ENCODE measurements at places on chromosomes 4 and X.

DNA sequence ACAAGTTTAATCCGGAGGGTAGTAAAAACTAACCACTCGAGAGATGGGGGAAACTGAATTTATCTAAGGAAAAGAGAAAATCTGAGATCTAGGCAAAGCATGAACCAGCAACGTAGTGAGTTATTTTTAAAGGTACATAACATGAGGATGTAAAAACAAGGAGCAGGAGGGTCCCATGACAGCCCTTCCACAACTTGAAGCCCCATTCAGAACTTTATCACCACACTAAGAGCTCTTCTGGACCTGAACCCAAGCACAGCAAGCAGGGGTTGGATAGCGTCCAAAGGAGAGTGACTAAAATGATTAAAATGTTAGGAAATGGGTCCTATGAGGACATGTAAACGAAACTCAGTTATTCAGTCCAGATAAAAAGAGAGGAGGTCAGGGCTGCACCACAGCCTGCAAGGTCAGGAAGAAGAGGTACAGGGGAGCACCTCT, 16.2 kb downstream of the SH3RF1 start:
- no peaks in the 10 kb centered on the region for H3K27me3 ChIP-seq

GRCh38 chrX:23662853-23663252, 4.4 kb upstream of the PRDX4 start:
- H3K4me3 ChIP-seq = no peak overlapping the region
- H3K36me3 ChIP-seq = no peaks in the 10 kb centered on the region
- no peaks in the 10 kb centered on the region for H3K27me3 ChIP-seq

- no peaks in the 10 kb centered on the region for H3K4me1 ChIP-seq
- no peaks in the 10 kb centered on the region for H3K36me3 ChIP-seq
- no peak for DNase-seq
- no peak overlapping the region for H3K4me3 ChIP-seq
- H3K27ac ChIP-seq = no peak overlapping the region
- H3K27me3 ChIP-seq = no peaks in the 10 kb centered on the region
These were observed 88.1 kb upstream of the MBNL3 start for GRCh38 chrX:132576939-132577338.

DNA sequence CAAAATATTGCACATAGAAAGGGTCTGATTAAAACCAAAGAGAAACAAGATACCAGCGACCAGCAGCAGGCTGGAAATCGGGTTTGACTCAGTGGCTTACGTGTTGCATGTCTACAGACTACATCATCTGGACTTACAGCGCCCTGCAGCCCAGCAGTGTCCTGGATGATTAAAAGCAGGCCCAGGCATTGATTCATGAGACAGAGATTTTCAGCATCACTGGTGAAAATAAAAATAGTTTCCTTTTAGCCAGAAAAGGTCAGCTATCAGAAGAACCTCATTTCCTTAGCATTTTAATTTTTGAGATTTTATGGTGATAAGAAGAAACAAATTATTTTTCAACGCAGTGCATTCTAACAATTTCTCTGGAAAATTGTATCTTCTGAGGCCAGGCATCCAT, 190.6 kb downstream of the PTTG2 start:
- H3K27me3 ChIP-seq = no peaks in the 10 kb centered on the region
- no peaks in the 10 kb centered on the region for H3K36me3 ChIP-seq
- DNase-seq = no peak
- peaks cover 17% of the 10 kb centered on the region for H3K4me1 ChIP-seq
- no peak overlapping the region for H3K27ac ChIP-seq

DNA sequence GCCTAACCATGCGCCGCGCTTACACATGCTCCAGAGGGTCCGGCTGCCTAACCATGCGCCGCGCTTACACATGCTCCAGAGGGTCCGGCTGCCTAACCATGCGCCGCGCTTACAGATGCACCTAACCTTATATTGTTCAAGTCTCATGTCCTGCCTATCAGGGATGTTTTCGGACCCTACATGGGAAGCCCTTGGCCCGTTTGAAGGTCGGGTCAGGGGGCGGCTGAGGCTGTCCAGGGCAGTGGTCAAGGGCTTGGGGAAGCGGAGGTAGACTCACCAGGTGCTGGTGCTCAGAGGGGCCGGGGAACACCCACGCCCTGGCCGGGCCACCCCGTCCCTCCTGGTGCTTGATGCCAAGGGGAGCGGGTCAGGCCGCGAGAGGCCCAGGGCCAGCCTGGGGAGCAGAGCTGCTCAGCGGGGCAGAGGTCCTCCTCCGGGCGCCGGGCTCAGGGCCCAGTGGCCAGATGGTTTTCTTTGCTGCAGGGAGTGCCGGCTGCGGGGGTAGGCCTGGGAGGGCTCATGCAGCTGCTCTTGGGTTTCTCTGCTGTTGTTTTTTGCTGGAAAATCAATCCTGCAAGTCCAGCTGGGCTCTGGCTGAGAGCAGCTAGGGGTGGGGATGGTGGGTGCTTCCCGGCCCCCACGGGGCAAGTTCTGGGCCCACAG, 35.4 kb upstream of the SPON2 start:
- H3K4me1 ChIP-seq = peaks cover 45% of the 10 kb centered on the region
- no peaks in the 10 kb centered on the region for H3K27me3 ChIP-seq
- no peak overlapping the region for H3K27ac ChIP-seq
- no peak for DNase-seq

- H3K4me3 ChIP-seq = no peak overlapping the region
- no peaks in the 10 kb centered on the region for H3K27me3 ChIP-seq
- H3K27ac ChIP-seq = no peak overlapping the region
- no peaks in the 10 kb centered on the region for H3K4me1 ChIP-seq
These were observed 11.0 kb upstream of the ERAS start for GRCh38 chrX:48815266-48815665.

- H3K4me1 ChIP-seq = no peaks in the 10 kb centered on the region
- H3K4me3 ChIP-seq = no peak overlapping the region
- no peak overlapping the region for H3K27ac ChIP-seq
- no peaks in the 10 kb centered on the region for H3K36me3 ChIP-seq
These were observed 366.6 kb upstream of the GALNT7 start for GRCh38 chr4:172802032-172802431.

GRCh38 chr4:6674500-6675149, 19.1 kb upstream of the S100P start:
- DNase-seq = peak; percentile 60
- no peaks in the 10 kb centered on the region for H3K27me3 ChIP-seq
- H3K4me3 ChIP-seq = peak overlapping the region; percentile 68
- H3K4me1 ChIP-seq = peaks cover 47% of the 10 kb centered on the region
- H3K27ac ChIP-seq = peak overlapping the region; percentile 91

- no peak for DNase-seq
- H3K4me3 ChIP-seq = no peak overlapping the region
- H3K27ac ChIP-seq = no peak overlapping the region
- 0 out of 3 replicates have a peak, but pooled peaks cover 3% of the 10 kb centered on the region for H3K27me3 ChIP-seq
These were observed 23.5 kb downstream of the TRIML1 start for GRCh38 chr4:188162698-188163097.

DNA sequence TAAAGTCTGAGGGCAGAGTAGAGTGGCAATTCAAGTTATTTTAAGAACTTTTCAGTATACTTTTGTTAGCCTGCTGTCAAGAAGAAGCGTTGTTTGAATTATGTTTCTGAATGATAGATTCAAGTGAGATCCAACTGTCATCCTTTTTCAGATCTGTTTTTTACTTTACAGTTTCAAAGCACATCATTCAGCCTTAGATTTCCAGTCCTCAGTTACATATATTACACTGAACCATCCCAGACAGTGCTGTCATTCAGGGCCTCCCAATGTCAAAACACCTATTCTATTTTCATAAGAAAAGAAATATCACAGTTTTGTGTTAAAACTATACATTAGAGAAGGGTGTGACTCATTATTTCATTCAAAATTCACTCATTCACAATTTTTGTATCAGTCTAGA, 856.9 kb downstream of the ADGRL3 start:
- H3K27me3 ChIP-seq = no peaks in the 10 kb centered on the region
- H3K4me1 ChIP-seq = no peaks in the 10 kb centered on the region
- H3K36me3 ChIP-seq = no peaks in the 10 kb centered on the region

GRCh38 chr4:11489453-11490083, 60.9 kb upstream of the HS3ST1 start:
- no peak overlapping the region for H3K4me3 ChIP-seq
- DNase-seq = no peak
- no peaks in the 10 kb centered on the region for H3K4me1 ChIP-seq
- no peaks in the 10 kb centered on the region for H3K27me3 ChIP-seq
- H3K36me3 ChIP-seq = no peaks in the 10 kb centered on the region

DNA sequence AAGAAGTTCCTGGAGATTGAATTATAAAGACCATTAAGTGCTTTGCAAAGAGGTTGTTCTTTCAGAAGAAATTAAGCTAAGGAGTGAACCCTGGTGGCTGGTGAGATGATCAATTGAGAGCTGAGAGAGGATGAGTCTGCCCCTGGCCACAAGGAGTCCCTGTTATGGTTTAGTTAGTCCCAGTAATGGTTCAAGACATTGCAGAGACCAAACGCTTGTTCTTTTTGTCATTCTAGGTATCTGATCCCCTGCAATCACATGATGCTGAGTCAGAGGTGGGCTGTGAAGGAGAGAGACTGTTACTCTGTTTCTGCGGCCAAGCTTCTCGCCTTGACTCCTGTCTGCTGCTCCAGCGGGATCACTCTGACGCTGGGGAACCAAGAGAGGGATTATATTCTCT, 114.5 kb downstream of the GATB start:
- H3K36me3 ChIP-seq = 0 out of 3 replicates have a peak, but pooled peaks cover 6% of the 10 kb centered on the region
- H3K27ac ChIP-seq = no peak overlapping the region
- no peaks in the 10 kb centered on the region for H3K4me1 ChIP-seq
- no peak for DNase-seq
- no peaks in the 10 kb centered on the region for H3K27me3 ChIP-seq

- no peak overlapping the region for H3K27ac ChIP-seq
- no peak for DNase-seq
- H3K4me1 ChIP-seq = peaks cover 26% of the 10 kb centered on the region
- H3K27me3 ChIP-seq = no peaks in the 10 kb centered on the region
These were observed 36.6 kb downstream of the PCYT1B start for GRCh38 chrX:24610516-24610915.

GRCh38 chr4:43238585-43238984, 346.1 kb downstream of the GRXCR1 start:
- no peaks in the 10 kb centered on the region for H3K4me1 ChIP-seq
- DNase-seq = no peak
- no peak overlapping the region for H3K4me3 ChIP-seq
- no peaks in the 10 kb centered on the region for H3K36me3 ChIP-seq

DNA sequence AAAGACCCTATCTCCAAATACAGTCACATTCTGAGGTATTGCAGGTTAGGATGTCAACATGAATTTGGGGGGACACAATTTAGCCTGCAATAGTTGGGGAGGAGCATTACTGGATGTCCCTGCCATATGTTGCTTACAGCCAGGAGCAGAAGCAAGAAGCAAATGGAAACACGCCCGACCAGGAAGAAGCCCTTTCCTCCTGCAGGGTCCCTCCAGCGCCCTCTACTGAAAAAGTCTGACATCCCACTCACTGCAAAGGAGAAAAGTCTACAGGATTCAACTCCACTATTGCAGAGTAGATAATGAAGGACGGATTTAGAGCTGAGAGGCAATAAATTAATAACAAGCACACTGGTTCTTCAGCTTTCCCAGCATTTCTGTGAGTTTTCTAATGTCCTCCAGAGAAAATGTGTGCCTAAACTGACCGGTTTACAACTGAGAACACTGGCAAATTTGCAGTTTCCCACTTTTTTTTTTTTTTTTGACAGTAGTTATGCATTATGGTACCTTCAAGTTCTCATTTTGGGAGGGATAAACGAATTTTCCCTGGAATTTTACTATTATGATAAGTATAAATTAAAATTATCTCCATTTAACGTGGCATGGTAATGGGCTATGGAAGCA, 31.7 kb downstream of the COQ2 start:
- H3K4me1 ChIP-seq = no peaks in the 10 kb centered on the region
- H3K4me3 ChIP-seq = no peak overlapping the region
- no peaks in the 10 kb centered on the region for H3K27me3 ChIP-seq
- DNase-seq = peak; percentile 55
- no peak overlapping the region for H3K27ac ChIP-seq

DNA sequence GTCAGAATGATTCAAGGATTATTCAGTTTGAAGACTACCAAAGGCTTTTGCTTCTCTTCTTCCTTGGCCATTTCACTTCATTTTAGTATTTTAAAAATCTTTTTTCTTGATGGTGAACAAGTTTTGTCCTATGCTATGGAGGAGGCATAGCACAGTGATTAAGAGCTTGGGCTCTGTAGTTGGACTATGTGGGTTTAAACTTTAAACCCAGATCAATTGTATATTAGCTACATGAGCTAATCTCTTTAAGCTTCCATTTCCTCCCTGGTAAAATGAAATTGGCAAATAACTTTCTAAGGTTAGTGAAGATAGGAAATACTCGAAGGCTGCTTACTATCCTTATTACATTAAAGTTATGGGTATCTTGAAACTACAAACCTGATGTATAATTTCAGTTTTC, 23.8 kb upstream of the C4orf51 start:
- H3K4me1 ChIP-seq = no peaks in the 10 kb centered on the region
- H3K27me3 ChIP-seq = no peaks in the 10 kb centered on the region
- H3K27ac ChIP-seq = no peak overlapping the region
- DNase-seq = no peak
- H3K36me3 ChIP-seq = no peaks in the 10 kb centered on the region

DNA sequence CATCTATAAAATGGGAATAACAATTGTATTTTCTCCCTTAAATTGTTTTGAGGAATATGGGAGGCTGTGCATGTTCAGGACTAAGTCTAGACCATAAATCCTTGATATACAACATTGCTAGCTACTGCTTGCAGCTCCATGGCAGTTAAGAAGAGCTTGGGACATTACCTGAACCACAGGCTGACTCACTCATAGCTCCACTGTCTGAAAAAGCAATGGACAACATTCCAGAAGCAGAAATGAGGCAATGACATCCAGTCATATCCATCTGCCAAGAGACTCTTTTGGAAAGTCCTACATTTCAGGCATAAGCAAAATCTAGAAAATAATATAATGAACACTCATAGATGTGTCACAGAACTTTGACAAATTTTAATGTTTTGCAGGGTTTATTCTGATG, 167.3 kb upstream of the LEF1 start:
- no peak for DNase-seq
- H3K4me3 ChIP-seq = no peak overlapping the region
- no peaks in the 10 kb centered on the region for H3K36me3 ChIP-seq
- H3K4me1 ChIP-seq = peaks cover 8% of the 10 kb centered on the region

GRCh38 chr4:137740141-137740540, 207.8 kb upstream of the PCDH18 start:
- no peak overlapping the region for H3K27ac ChIP-seq
- H3K36me3 ChIP-seq = no peaks in the 10 kb centered on the region
- H3K4me1 ChIP-seq = no peaks in the 10 kb centered on the region
- no peak for DNase-seq
- H3K4me3 ChIP-seq = no peak overlapping the region
- no peaks in the 10 kb centered on the region for H3K27me3 ChIP-seq

- H3K27ac ChIP-seq = no peak overlapping the region
- H3K4me3 ChIP-seq = no peak overlapping the region
- DNase-seq = no peak
These were observed 457.9 kb downstream of the FAT4 start for GRCh38 chr4:125772680-125773079.

GRCh38 chr4:182818926-182819730, 98.1 kb downstream of the DCTD start:
- H3K36me3 ChIP-seq = no peaks in the 10 kb centered on the region
- H3K27me3 ChIP-seq = peaks cover 2% of the 10 kb centered on the region
- H3K4me3 ChIP-seq = no peak overlapping the region
- H3K4me1 ChIP-seq = no peaks in the 10 kb centered on the region
- no peak for DNase-seq
- H3K27ac ChIP-seq = no peak overlapping the region
